ENCODE measurements at places on chromosomes 6 and 20.

- DNase-seq: no peak
Observed at GRCh38 chr20:13909067-13909466, 81.3 kb downstream of the SEL1L2 start.

GRCh38 chr6:16760516-16761470, at the start of gene ATXN1:
TSS of gene ATXN1 (minus strand) at chr6:16761460.
- DNase-seq: peak; percentile 65

DNA sequence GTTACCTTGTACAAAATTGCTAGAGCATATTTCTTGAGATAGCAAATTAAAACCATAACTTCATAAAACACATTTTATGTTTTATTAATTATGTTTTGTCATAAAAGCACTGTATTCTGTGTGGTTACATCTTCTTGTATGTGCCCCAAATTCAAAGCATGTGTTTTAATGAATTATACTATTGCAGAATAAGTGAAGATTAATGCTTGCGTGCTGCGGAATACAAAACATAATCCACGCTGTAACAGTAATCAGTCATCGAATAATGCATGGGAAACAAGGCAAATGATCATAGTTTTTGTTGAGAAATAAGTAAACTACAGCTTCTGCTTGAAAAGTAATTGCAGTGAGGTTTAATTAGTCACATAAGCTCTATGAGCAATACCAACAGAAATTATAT, 459.2 kb upstream of the SOX4 start:
- no peak for DNase-seq

GRCh38 chr6:167543602-167544497, 219.0 kb downstream of the TTLL2 start:
- no peak for DNase-seq

- peak; percentile 97 for DNase-seq
Observed at GRCh38 chr20:38748097-38748860, at the start of gene ACTR5. TSS of gene ACTR5 (plus strand) at chr20:38748460. CDS start at chr20:38748479, 19 bp downstream.

GRCh38 chr20:62688855-62689460, 19.7 kb upstream of the NTSR1 start:
- DNase-seq: no peak

GRCh38 chr20:25654487-25654886, 30.7 kb upstream of the NANP start:
- DNase-seq: no peak

DNA sequence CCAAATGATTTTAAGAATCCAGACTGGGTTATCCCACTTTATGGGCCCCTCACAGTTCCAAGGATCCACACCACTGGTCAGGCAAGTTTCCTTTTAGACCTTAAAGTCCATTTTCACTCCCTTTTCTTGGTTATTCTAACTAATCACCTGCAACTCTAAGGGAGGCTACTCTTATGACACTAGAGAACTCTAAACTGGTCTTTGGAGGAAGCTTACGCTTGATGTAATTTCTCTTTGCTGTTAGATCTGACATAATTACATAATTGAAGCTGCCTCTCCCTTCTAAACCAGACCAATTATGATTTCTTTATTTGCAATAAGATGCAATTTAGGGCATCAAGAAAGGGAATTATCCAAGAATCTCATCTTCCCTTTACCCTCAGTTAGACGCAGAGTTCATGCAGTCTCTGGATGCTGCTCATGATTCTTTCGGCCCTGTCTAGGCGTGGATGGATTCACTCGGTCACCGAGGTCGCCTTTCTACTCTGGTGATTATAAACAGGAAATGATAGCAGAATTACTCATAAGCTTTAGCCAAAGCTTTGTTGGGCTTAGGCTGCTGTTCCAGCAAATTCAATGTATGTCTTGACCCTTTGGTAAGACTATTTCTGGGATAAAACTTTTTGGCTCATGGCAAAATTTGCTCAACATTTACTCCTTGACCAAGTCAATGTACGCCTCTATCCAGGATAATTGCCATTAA, 166.4 kb upstream of the PRND start:
- DNase-seq: peak; percentile 16

GRCh38 chr20:22008456-22008855, 303.0 kb downstream of the PAX1 start:
- no peak for DNase-seq

GRCh38 chr6:136566851-136567250, 16.6 kb upstream of the MAP7 start:
- DNase-seq: no peak

DNA sequence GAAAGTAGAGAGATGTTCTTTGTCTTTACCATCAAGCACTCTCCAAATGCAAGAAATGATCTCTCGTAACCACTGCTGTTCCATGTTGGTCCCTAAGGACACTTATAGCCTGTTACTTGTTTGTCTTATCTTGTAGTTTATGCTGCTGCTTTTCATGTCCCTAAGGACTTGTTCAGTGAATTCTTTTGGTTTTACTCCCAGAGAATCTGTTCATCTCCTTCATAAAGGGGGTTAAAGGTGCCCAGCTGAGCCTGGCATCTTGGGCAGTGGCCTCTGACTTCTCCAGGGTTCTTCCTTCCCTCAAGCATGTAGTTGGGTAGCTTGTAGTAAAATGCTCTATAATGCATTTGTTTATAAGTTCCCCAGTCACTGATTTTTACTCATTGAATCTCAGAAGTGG, 864 bp upstream of the PKIG start:
- DNase-seq: no peak

- no peak for DNase-seq
Observed at GRCh38 chr6:100455230-100456124, 9.2 kb downstream of the SIM1 start.

DNA sequence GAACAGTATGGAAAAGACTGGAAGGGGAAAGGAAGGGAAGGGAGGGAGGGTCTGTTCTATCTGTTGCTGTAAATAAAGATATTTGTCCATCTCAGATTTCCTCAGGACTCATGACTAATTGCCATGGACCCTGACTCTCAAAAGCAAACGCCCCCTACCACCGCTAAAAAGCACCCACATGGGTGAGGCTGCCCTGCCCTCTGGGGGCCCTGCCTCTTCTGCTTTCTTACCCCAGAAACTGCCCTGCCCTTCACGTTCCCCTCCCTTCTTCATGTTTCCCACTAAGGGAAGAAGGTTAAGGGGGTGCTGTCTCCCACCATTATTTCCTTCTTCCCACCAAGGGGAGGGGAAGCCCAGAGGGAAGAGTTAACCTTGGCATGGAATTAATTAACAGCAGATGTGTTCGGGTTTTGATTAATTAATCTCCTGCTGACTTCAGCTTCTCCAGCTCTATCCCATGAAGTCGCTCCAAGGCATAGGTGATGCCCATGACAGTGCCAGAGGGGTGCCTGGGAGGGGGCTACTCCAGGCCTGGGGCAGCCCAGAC, 16.0 kb downstream of the MDFI start:
- no peak for DNase-seq

Measured in suppressor macrophage treated with lipopolysaccharide for 1 hour (primary cell).